ENCODE measurements at places on chromosomes 1 and 21.

GRCh38 chr1:88230126-88230525, 453.9 kb upstream of the PKN2 start:
- DNase-seq = no peak

GRCh38 chr21:46674430-46675007, 39.0 kb downstream of the PRMT2 start:
- DNase-seq = no peak

DNA sequence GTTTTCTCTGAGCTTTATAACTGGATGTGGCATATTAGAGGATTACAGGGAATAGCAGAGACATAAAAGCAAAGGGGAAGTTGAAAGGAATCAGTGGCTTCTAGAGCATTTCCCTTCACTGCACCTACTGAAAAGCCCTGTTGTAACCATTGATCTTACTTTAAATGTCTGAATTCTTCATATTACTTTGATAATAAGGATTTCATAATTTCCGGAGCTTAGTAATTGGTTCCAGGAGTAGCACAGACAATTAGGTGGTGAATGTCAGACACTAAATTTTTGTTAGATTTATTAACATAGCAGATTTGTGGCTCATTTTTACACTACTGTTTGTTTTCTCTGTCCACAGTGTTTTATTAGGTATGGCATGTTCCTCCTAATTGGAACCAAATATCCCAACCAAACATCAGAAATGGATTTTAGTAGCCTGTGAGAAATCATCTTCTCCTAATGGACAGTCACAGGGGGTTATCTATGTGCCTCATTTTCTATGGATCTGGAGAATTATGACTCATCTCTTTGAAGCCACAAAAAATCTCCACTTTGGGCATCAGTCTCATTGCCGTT, 100.5 kb downstream of the GIPC2 start:
- DNase-seq = no peak

DNA sequence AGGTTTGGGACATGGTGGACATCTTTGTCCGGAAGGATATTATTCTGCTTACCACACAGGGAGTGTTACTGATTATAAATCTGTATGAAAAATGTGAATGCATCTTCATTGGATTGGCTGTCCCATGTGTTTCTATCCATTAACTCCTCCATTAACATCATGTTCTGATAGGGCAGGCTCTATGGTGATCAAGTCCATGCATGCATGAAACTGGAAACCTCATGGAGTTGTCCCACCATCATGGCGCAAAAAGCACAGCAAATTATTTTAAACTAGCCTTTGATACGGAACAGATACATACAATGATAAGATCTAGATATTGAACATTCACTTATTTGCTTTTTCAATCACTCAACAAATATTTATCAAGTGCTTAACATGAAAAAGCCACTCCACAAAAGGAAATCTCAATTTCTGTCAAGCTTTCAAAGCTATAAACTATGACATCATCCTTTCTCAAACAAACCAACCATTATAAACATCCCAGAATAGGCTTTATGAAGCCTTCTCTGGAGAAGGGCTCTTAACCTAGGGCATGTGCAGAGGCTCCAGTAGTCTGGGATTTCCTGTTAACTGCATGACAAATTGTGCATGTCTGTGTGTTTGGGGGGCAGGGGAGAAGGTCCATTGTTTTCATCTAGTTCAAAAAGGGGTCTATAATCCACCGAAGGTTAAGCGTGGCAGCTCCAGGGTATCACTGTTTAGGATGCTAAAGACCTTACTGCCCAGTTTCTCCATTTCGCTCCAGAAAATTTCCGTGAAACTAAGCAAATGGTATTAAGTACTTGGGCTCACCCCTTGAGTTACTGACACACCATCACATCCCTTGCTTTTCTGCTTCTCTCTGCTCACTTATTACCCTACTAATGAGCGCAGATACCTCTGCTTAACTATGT, 46.1 kb downstream of the ADAMTS1 start:
- DNase-seq = no peak

DNA sequence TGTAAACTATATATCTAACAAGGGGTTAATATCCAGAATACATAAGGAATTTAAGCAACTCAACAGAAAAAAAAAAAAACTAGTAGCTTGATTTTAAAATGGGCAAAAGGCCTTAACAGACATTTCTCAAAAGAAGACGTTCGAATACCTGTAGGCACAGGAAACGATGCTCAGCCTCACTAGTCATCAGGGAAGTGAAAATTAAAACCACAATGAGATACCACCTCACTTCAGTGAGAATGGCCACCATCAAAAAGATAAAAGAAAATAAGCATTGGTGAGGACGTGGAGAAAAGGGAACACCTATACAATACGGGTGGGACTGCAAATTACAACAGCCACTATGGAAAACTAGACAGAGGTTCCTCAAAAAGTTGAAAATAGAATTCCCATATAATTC, 37.3 kb downstream of the NPHP4 start:
- no peak for DNase-seq

- no peak for DNase-seq
Observed at GRCh38 chr1:27141266-27142003, 13.5 kb downstream of the SLC9A1 start.

- no peak for DNase-seq
Observed at GRCh38 chr1:111802110-111802509, 46.4 kb downstream of the DDX20 start.

DNA sequence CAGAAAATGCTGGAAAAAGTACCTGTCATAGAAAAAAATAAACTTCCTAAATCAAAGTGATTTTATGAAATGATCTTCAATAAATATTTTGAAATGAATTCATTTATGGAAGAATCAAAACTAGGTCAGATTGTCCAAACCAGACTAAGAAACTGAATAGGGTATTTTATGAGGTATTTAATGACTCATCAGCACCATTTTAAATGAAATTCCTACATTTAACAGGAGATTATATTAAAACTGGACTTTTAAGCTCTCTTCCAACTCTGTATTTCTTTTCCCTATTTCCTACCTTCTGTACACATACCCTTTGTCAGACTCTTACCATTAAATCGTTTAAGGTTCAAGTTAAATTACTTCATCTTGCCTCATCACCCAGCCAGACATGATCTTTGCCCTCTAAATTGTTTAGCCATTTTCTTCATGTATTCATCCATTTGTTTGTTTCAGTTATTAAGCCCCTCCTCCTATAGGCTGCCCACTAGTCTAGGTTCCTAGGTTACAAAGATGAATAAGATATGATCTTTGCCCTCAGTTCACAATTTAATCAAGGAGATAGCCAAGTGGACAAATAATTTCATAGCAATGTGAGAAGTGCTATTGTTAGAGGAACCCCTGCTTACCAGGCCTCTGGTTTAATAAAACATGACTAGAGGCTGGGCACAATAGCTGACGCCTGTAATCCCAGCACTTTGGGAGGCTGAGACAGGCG, 25.0 kb downstream of the TATDN3 start:
- no peak for DNase-seq

DNA sequence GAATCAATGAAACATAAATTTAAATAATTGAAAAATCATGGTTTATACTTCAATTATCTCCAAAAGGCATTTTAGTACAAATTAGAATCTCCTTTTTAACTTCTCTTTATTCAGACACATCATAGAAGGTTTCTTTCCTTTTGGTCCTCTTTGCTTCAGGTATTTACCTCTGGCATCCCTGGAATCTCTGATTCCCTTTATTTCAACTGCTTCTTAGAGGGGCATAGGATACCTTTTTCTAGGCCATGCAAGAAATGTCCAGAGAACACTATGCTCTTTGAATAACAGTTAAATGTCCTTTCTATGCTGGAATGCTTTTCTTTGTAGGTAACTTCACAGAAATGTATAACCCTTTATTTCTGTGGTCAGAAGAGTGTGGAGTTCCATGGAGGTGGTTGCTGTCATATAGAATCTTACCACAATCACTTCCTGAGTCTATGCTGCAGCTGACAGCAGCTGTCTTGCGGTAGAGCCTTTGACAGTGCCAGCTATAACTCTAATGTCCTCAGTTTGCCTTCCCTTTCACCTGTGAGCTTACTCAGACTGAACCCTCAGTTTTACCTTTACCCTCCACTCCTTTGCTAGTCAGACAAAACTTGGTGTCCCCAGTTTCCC, 8.6 kb downstream of the LAMC2 start:
- DNase-seq = peak; percentile 39

DNA sequence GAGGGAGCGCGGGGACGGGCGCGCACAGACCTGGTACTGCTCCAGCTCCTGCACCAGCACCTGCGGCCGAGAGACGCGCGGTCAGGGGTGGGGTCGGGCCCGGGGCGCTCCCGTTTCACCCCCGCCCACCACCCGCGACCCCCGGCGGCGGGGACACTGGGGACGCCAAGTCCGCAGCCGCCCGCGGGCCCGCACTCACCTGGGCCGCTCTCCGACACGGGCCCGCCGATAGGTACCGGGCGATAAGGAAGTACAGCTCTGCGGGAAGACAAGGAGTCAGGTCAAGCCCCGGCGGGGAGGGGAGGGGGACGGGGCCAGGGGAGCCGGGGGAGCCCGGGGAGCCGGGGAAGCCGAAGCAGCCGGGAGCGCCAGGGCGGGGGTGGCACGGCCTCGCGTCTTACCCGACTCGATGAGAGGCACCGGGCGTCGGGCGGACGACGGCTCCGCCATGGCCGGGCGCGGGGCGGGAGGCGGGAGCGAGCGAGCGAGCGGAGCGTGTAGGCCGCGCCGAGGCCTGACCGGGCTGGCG, 326 bp downstream of the BRWD1 start:
- DNase-seq = peak; percentile 27

GRCh38 chr1:156493154-156493631, 7.4 kb downstream of the MEF2D start:
- no peak for DNase-seq

DNA sequence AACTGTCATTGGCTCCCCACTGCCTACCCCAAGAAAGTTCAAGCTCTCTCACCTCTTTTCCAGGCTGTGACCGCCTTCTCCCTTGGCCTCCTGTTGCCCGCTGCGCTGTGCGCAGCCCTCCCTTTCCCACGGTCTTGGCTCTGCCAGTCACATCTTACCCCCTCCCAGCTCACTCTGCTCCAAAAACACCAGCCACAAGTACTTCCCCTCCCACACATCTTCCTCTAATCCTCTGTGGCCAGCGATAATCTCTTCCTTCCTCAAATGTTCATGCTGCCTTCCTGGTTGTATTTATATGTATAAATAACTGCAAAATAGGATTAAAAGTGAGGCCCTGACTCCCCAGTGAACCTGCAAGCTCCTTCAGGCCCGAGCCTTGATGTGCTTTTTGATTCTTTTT, 81.8 kb downstream of the AJAP1 start:
- DNase-seq = peak; percentile 93

GRCh38 chr1:169019419-169020058, 87.0 kb upstream of the ATP1B1 start:
- DNase-seq = no peak

DNA sequence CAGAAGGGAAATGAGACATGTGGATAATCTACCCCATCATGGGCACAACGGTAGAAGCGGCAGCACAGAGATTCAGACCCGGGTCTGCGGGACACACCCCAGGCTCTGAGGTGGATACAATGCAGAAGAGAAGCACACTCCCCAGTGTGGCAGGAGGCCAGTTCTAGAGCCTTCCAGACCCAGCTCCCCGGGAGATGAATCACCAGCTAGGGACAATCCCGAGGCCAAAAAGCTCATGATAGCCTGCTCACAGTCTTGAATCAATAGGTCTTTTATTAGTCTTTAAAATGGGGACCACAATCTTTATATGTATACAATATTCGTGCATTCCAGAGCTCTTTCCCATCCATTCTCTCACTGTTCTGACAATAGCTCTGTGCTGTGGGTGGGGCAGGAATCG, 57.3 kb upstream of the DIRAS3 start:
- no peak for DNase-seq

DNA sequence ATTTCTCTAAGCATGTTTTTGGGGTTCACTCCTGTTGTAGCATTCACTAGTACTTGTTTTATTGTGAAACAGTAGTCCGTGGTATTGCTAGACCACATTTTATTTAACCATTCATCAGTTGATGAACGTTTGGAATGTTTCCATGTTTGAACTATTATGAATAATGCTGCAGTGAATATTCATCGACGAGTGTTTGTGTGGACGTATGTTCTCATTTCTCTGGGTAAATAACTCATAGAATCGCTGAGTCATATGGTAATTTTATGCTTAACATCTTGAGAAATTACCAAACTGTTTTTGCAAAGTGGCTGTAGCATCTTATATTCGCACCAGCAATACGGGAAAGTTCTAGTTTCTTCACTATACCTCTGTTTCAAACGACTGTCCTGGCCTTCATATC, 28.0 kb upstream of the KAZN start:
- peak; percentile 1 for DNase-seq

GRCh38 chr1:187909382-187909781, 1080.6 kb downstream of the PLA2G4A start:
- DNase-seq = no peak

DNA sequence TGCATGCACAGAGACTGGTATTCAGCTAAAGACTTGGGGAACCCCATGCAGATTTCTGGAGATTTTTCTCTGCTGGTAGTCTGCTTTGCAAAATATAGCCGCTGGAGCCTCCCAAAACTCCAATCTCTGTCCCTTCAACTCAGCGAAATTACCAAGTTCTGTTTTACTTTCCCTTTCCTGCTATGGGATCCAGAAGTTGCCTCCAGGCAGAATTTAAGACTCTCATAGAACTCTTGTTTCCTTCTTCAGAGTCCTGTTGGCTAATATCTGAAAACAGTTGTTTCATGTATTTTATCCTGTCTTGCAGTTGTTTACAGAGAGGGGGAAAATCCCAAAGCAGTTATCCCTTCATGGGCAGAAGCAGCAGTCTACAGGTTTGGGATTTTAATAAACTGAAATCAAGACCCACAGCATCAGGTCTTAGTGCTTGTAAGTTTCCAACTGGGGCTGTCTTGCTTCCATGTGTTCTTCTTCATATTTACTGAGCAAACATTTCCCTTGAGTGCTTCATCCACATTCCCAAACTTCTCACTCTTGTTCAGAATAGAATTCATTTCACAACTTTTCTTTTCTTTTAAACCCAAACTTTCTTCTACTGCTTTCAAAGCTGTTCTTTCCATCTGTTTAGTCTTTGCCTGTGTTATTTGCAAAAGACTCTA, 221.3 kb upstream of the DMRTA2 start:
- no peak for DNase-seq

GRCh38 chr1:212607913-212608391, 609 bp upstream of the ATF3 start:
- no peak for DNase-seq

DNA sequence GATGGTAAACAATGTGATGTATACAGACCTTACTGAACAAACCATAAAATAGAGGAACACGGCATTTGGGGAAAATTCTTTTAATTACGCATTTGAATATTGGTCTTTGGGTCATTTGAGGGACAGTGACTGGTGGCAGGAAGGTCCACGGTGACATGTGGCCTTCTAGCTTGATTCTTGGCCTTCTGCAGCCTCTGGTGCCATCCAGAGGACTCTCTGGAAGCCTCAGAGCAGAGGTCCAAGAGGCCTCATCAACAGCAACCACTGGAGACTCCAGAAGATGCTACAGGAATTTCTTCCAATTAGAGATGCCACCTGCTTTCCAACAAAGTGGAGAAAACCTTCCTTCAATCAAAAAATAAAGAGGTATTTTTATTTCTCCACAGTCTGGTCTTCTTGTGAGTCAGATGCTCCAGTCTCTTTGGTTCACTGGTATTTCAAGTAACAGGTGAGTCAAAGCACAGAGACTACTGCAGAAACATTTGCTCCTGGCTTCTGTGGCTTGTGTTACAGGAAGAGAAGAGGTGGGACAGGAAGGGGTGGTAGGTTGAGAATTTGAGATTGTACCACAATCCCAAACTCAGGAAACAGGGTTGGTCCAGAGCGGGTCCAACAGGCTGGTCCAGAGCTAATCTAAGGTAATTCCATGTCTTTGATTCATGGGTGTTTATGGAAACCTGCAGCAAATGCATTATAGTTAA, 2.7 kb upstream of the F5 start:
- DNase-seq = no peak

- no peak for DNase-seq
Observed at GRCh38 chr1:231147896-231148295, 14.0 kb upstream of the TRIM67 start.

- no peak for DNase-seq
Observed at GRCh38 chr1:108034396-108034795, 69.4 kb upstream of the VAV3 start.
